ENCODE measurements at places on chromosomes 6 and 20.

DNA sequence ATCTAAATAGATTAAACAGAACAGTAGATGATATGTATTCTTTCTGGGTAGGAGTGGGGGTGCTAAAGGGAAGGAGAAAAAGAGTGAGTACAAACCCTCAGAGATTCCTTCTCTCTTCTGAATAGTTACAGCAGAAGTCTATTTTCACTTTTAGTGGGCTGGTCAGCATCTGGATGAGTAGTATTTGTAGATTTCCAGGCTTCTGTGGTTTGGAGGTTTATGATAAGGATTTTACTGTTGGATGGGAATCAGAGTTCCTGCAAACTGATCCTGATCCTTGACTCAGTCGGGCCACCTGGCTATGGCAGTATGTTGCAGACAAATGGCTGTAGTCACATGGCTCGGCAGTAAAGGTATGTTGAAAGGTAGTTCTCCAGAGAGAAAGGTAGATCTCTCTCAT lies 84.3 kb upstream of the IFNGR1 start:
- DNase-seq: no peak

DNA sequence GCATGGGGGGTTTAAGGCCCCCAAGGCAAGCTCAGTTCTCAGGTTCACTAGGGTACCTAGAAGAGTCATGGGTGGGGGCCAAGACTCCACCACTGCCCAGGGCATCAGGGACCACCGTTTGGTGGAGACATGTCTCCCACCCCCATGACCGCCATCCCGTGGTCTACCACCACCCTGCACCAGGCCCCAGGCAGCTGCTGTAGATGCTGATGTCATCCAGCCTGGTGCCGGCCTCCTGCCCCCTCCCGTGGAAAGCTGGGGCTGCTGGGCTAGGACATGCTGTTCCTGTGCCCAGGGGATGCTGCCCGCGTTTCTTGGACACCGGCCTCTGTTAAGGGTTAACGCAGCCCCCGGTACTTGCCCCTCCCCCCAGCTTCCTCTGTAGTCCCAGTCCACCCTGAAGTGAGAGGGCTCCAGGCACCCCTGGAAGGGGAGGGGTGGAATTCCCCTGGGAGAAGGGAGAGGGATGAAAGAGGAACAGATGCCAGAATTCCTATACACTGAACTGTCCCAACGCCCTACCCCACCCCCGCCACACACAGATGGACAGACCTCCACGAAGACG lies 587 bp downstream of the IP6K3 start:
- DNase-seq: no peak

DNA sequence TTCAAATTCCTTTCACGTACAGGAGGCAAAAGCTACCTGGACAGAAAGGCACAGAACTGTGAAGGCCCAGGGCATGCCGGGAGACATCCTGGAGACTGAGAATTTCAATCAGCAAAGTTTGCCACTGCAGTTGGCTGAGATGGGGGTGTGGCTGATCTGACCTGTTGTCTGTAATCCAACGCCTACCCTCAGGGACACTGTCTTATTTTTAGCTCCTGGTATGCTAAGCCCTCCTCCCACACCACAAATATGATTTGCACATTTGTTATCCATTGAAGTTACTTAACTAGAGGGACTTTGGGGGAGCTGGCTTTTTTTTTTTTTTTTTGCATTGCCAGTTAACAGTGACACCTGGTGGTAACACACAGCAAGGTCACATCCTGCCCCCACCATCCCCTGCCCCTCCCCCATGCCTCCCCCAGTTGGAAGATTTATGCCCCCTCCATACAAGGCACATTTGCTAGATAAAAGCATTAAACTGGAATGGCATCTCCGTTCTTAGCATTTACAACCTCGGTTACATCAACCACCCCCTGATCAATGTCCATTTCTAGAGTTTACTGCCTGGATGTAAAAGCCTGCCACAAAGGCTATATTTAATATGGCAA lies 40.4 kb downstream of the TTI1 start:
- DNase-seq: no peak

DNA sequence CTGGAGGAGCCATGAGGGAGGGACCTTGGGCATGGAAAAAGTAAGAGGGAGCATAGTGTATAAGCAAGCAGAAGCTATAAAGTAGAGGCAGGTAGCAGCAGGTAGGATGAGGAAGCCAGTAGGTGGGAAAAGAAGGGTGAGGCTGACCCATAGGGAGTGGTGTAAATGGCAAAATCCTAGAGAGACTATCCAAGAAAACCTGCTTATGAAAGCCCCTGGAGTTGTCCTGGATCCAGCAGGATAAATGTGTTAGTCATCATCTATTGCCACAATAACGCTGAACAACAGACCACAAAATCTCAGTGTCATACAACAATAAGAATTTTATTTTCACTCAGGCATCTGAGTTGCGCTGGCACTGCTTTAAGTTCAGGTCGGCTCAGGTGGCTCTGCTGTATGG lies 30.2 kb downstream of the CHD6 start:
- no peak for DNase-seq

- no peak for DNase-seq
Observed at GRCh38 chr20:6480328-6481200, 286.9 kb upstream of the BMP2 start.

DNA sequence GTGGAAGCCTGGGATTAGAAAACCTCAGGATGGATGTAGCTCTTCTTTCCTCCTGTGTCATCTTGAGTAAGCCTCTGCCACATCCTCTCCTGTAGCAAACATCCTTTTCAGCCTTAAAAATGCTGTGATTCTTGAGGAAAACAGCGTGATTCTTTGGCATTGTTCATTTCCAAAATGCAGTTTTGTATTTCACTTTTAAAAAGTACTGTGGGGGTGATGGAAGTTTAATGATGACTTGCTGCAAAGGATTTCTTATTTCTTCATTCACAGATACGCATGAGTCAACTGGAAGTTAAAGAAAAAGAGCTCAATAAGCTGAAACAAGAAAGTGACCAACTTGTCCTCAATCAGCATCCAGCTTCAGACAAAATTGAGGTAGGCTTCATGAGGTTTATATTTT lies 23.9 kb upstream of the SNRNP48 start:
- DNase-seq: no peak

GRCh38 chr20:49385465-49385864 lies 97.0 kb downstream of the KCNB1 start:
- no peak for DNase-seq

- no peak for DNase-seq
Observed at GRCh38 chr6:518218-518617, 126.7 kb downstream of the IRF4 start.

GRCh38 chr20:41895241-41896032 lies 277.3 kb upstream of the CHD6 start:
- no peak for DNase-seq

GRCh38 chr6:157174731-157175130 lies 148.6 kb downstream of the TMEM242 start:
- no peak for DNase-seq

GRCh38 chr6:15090145-15090579 lies 155.7 kb upstream of the JARID2 start:
- DNase-seq: no peak

DNA sequence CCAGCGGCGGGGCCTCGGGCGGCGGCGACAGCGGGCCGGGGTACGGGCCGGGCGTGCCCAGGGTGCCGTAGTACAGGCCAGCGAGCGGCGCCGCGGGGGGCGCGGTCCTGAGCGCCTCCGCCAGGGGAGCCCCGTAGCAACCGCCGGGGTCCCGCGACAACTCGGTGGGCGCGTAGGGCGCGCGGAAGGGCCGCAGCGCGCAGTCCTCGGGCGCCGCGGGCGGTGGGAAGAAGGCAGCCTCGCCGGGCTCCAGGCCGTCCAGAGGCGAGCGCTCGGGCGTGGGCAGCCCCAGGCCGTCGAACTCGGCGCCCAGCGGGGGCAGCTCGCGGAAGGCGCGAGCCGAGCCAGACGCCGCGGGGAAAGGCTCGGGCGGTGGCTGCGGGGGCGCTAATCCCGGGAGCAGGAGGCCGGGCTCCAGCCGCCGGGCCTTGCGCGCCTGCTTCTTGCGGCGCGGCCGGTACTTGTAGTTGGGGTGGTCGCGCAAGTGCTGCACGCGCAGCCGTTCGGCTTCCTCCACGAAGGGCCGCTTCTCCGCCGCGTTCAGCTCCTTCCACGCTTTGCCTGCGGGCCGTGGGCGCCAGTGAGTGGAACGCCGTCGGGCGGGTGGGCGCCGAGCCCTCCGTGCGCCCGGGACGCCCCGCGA lies 916 bp downstream of the SOX18 start:
- DNase-seq: no peak

GRCh38 chr6:25342802-25343201 lies 63.6 kb downstream of the CARMIL1 start:
- no peak for DNase-seq

DNA sequence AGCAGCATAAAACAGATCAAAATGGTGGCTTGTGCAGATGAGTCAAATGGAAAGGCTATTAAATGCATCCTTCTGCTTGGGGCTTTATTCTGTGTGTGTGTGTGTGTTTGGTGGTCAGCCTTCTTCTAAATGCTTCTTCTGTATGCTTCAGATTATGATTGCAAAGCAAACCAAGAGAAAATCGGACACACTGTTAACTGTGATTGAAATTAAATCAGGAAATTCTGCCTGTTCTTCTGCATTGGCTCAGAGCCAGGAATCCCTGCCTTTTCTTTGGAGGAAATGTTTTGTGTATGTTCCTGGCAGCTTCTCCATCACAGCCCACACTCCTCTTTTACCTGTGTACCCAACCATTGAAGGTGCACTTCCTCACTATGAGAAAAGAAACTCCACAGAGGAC lies 22.3 kb upstream of the PDE10A start:
- no peak for DNase-seq

- DNase-seq: no peak
Observed at GRCh38 chr6:27452496-27452897, 20.4 kb downstream of the ZNF184 start.

DNA sequence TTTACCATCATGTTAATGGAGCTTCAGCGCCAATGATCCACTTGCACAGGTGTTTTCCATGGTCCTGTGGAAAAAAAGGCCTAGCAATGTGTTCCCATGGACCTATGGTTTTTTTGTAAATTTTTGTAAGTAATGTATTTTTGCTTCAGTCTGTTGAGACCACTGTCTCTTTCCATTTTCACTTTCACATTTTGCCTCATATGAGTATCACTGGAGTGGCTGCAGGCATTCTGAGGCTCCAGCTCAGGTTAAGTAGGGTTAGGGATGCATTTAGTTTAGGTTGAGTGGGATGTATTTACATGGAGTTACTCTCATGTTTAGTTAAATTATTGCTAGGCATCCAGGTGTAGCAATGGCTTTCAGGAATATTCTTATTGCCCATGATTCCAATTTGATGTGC lies 19.2 kb upstream of the LMBRD1 start:
- no peak for DNase-seq

DNA sequence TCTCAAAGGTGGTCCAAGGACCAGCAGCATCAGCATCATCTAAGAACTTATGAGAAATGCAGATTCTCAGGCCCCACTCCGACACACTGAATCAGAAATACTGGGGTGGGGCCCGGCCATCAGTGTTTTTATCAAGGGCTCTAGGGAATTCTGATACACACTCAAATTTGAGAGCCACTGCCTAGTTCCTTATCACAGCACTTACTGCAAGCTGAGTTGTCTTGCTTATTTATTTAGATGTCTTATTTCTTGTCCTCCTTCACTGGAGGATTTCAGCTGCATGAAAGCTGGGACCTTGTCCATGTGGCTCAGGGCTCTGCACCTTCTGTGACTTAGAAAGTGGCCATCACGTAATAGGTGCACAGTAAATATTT lies 139.4 kb upstream of the RREB1 start:
- DNase-seq: no peak

All from NCI-H1092 (cell line).